ENCODE measurements at places on chromosomes 1 and 21. TPM values are rescaled to one million over a fixed set of nuclear protein-coding genes. Genes with fewer than 3 reads are reported as not detected.

- DNase-seq = peak; percentile 84
These were observed 63.2 kb downstream of the VWA5B1 start for GRCh38 chr1:20353836-20354235.

- no peak for DNase-seq
These were observed 68.3 kb downstream of the SSBP3 start for GRCh38 chr1:54337928-54338327.

NES gene
- total RNA-seq = 124 TPM

- DNase-seq = no peak
These were observed 40.9 kb downstream of the ALPL start for GRCh38 chr1:21550097-21550496.

BRDT gene
- not detected for total RNA-seq

Measured in spleen (tissue), 13 donors.